ENCODE measurements at places on chromosomes 11 and 22.
A peak's percentile ranks its signal among the peaks of the same experiment; 100 is the strongest.

DNA sequence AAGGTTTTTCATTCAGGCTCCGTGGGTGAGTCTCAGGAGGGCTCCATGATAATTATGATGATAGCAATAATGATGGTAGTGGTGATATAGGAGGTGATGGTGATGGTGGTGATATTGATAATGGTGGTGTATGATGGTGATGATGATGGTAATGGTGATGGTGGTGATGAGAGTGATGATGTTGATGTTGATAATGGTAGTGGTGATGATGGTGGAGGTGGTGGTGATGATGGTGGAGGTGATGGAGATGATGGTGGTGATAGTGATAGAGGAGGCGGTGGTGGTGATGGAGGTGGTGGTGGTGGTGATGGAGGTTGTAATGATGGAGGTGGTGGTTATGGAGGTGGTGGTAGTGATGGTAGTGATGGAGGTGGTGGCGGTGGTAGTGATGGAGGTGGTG, 79.4 kb downstream of the MPPED1 start:
- no peak for DNase-seq

DNA sequence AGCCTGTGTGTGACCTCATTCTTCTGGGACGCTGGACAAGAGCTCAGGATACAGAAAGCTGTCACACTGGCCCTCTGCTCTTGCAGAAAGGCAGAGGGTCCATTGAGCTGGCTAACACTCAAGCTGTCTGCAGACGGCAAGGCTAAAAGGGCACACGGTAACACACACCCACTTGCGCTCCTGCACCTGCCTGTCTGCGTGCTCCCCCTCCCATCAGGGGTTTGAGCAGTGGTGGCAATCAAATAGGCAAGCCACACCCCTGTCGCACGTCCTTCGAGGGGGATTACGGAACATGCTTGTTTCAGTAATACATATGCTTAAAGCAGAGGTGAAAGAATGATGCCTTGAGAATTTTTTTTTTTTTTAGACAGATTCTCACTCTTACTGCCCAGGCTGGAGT, 7.1 kb upstream of the QSER1 start:
- no peak for DNase-seq

DNA sequence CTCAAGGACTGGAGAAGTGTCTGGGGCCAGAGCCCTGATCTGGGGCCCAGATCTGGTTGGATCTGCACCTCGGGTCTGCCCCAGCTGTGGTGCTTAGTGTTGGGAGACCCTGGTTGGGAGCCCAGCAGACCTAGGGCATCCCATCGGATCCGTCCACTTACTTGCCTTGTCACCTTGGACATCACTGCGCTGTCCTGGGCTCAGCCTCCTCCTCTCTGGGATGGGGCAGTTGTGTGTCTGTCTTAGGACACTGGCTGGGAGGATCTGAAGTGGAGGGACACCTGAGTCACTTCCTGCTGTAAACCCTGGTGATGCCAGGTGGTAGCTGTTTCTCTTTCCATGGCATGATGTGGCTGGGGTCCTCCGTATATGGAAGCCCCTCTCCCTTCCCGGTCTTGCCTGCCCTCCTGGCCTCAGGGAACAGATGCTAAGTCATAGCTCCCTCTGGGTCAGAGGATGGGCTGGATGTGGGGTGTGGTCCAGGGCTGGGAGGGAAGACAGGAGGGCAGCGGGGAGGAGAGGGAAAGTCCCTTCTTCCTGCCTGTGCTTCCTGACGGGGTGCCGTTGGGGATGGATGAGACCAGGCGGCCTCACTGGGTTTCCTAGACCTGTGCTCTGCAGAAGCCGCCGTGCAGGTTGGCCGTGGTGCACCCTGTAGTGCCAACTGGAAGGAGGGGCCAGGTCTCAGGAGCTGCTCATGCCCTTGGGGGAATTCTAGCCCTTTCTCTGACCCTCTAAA, 12.1 kb upstream of the OMP start:
- no peak for DNase-seq

GRCh38 chr11:113673550-113674396, 32.3 kb downstream of the TMPRSS5 start:
- DNase-seq, result no peak

DNA sequence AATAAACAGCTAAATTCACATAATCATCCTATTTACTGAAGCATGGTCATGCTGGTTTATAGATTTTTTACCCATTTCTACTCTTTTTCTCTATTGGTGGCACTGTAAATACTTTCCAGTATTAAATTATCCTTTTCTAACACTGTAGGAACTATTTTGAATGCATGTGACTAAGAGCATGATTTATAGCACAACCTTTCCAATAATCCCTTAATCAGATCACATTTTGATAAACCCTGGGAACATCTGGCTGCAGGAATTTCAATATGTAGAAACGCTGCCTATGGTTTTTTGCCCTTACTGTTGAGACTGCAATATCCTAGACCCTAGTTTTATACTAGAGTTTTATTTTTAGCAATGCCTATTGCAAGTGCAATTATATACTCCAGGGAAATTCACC, 10.7 kb downstream of the RAG1 start:
- DNase-seq, result peak; percentile 20

- no peak for DNase-seq
Measured at GRCh38 chr22:31846161-31847115, 92.6 kb downstream of the DEPDC5 start.
